Activated CD4-positive, alpha-beta T cell treated with anti-CD3 and anti-CD28 coated beads, Interleukin-2, amount 50 U/mL, for 24 hours (primary cell): ENCODE measurements at places on chromosomes 5 and 9.

- DNase-seq = no peak
Measured at GRCh38 chr5:181149355-181149754, 2.0 kb downstream of the OR2V2 start.

DNA sequence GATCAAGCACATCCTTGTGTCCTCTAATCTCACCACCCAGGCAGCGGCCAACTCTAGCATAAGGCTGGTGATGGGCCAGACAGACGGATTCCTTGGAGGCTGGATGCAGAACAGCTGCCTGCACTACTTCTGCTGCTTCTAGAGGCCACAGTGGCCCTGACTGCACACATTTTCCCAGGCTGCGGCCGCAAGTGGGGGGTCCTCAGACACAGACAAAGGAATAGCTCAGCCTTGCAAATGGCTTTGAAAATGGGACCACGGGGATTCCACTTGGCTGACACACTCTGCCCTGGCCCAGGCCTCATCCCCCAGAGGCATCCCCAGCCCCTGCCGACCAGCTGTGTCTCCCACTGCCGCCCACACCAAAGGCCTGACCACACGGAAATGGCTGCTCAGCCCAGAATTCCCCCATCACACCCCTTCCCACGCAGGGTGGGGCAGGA is 540.8 kb downstream of the BNC2 start:
- DNase-seq = no peak

DNA sequence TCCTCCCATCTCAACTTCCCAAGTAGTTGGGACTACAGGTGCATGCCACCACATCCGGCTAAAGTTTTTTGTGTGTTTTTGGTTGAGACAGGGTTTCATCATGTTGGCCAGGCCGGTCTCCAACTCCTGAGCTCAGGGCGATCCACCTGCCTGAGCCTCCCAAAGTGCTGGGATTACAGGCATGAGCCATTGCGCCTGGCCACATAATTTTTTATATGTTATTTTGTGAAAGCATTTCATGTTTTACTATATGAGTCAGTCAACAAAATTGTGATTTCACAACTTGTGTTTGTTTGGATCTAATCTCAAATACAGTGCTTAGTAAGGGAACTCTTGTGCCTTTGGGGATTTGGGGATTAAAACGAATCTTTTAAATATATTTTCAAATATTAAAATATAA is 20.0 kb upstream of the FAM120AOS start:
- no peak for DNase-seq

DNA sequence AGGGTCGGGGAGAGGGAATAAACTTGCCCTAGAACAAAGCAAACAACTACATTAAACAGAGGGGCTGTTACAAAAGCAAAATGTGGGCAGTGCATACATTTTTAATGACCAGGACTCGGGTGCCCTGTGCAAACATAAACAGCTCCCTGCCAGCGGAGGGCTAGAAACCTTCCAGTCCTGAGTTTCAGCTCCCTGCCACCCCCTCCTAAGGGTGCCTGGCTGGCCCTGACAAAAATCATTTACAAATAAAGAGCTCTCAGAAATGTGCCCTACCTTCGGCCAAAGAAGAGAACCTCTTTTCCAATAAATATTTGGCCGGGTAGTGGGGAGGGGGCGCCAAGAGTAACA is 29.5 kb downstream of the FOXD1 start:
- DNase-seq = no peak

- no peak for DNase-seq
Measured at GRCh38 chr9:110126986-110127864, 80.7 kb downstream of the C9orf152 start.

GRCh38 chr5:155700333-155700732 is 626.6 kb upstream of the SGCD start:
- no peak for DNase-seq

DNA sequence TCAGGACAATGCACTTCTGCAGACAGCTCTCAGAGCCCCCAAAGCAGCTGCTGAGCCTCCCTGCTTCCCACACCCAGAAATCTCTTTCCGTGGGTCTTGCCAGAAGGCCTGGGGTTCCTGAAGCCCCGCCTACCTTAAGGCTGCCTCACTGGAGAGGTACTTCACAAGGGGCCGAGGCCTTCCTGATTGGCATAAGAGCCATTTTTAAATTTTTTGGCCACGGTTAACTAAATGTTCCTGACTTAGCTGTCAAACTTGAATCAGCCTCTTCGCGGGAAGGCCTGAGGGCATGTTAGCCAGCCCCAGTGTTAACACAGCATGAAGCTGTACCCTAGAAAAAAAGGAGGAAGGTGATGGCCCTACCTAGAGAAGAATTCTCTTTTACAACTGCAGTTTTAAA is 20.7 kb upstream of the EPB41L4B start:
- no peak for DNase-seq

- no peak for DNase-seq
Measured at GRCh38 chr5:111859031-111859430, 102.0 kb upstream of the NREP start.
